ENCODE measurements at places on chromosomes 7 and 10.

DNA sequence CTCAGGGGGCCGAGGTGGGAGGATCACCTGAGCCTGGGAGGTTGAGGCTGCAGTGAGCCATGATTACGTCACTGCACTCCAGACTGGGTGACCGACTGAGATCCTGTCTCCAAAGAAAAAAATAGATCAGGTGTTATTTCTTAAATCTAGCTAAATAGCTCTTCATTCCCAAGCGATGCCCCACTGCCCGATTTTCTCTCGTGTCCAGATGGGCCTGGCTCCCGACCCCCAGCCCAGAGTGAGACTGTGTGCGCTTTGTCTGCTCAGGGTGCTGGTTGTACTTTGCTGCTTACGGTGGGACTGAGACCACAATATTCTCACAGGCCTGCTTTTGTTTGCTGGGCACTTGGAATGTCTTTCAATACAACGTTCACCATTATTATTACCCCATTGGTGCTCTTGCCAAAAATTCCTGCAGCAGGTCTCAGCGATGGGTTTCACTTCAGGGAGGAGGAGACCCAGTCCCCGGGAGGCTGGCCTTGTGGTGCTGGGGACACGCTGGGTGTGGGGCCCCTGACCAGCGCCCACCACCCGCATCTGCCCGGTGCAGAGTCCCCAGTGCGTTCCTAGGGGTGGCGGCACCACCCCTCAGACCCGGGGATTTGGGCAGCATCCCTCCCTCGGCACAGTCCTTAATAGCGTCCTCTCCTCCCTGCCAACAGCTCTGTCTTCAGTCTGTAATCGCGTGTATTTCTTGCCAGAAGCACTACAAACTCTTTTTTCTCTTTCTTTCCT lies 20.4 kb upstream of the DPYSL4 start:
- no peak for DNase-seq

- DNase-seq, result no peak
These were observed 76.6 kb upstream of the PPIF start for GRCh38 chr10:79270466-79271246.

DNA sequence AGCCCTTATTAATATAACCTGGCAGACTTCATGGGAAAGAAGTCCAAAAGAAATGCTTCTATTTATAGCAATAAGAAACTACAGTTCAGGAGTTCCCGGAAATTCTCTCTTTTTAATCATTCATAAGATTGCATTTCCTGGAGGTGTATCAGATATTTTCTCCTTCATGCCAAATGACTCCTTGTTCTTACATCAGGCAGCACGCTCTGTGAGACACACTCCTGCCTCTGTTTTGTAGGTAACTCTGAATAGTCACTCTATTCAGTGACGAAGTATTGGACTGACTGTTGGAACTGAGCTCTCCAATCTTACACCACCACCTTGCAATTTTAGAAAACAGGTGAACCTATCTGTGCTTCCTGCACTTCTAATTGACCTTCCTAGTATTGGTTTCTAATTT lies 78.7 kb upstream of the MSRB2 start:
- DNase-seq, result no peak

- DNase-seq, result no peak
These were observed 19.8 kb downstream of the SLC29A4 start for GRCh38 chr7:5302577-5302976.

- DNase-seq, result no peak
These were observed 9.1 kb downstream of the OR2A7 start for GRCh38 chr7:144255471-144255897.

DNA sequence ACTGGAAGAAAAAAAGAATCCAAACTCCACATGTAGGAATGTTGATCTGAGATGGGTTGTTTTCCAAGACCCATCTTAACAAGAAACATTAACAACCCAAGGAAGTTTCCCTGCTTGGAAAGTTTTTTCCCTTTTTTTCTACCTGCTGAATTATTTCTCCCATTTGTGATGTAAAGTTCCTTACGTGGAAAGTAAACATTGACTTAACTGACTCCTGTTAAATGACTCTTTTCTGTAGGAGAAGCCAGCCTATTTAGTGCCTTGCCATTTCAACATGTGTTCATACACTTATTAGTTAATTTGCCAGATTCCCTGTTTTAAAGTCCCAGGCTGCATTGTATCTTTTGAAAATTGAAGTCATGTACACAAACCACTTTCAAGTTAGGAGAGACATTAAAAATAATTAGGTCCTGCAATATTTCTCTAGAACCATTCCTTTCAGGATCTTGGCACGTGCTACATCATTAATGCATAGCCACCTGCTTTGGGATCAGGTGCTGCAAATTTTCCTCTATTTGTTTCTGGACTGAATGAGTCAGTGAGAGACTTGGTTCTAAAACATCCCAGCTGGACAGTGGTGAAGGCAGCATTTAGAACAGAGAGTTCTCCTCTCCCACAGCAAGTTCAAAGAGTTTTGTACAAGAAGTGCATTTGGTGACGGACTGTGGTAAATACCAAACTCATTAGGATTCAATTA lies 698.5 kb downstream of the SUGCT start:
- DNase-seq, result no peak
